H4 (cell line): ENCODE measurements at places on chromosomes 4 and X. TPM values are rescaled to one million over a fixed set of nuclear protein-coding genes. Genes with fewer than 3 reads are reported as not detected.

Gene ABHD18
- total RNA-seq = 5.9 and 6.7 TPM in 2 replicates

Gene IGFBP7
- 45.1 and 45.5 TPM in 2 replicates for total RNA-seq

Gene GABRA4
- not detected in 2 replicates for total RNA-seq

Gene OTUD6A
- total RNA-seq = not detected in 2 replicates

Gene CFAP299
- 0.21 TPM in 1 of 2 replicates, not detected in the other for total RNA-seq

Gene XKRX
- total RNA-seq = 0.31 and 0.39 TPM in 2 replicates
